ENCODE measurements at places on chromosomes 2 and 18.

- DNase-seq: no peak
Measured at GRCh38 chr2:144006139-144006538, 513.8 kb downstream of the ZEB2 start.

DNA sequence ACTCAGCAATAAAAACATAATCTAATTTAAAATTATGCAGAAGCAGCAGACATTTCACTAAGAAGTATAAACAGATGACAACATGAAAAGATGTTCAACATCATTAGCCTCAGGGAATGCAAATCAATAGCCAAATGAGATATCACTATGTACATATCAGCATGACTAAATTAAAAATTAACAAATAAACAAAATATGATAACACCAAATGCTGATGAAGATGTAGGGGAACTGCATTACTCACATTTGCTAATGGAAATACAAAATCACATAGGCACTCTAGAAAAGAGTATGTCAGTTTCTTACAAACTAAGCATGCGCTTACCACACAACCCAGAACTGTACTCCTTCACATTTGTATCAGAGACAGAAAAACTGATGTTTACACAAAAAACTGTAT, 487.2 kb upstream of the REG3G start:
- no peak for DNase-seq

DNA sequence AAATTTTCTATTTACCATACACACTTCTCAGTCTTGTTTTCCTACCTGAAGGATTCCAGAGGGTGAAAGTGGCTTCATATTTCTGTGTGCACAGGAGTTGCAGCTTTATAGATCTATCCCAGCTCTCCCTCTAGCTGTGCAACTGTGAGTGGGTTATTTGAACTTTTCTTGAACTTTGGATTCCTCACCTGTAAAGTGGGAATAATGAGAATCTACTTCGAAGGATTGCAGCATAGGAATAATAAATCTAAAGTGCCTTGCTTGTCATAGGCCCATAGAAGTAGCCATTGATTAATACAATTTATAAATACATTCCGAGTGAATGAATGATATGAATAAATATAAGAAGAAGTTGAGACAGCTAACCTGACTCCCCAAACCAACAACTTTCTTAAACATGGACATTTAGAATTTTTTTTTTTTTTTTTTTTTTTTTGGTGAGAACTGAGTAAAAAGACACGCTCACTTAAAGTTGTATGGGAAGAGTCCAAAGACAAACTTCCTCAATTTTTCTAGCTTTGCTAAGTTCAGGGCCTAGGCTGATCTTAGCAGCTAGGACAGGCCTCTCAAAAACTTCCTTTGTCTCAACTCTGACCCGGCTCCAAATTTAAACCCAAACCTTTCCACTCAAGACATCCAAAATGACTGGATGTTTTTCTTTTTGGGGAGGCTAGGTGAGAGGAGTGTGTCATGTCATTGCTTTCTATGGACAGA, 203.3 kb upstream of the FBXO11 start:
- no peak for DNase-seq

GRCh38 chr18:24894880-24895279, 434.4 kb downstream of the HRH4 start:
- DNase-seq: no peak

DNA sequence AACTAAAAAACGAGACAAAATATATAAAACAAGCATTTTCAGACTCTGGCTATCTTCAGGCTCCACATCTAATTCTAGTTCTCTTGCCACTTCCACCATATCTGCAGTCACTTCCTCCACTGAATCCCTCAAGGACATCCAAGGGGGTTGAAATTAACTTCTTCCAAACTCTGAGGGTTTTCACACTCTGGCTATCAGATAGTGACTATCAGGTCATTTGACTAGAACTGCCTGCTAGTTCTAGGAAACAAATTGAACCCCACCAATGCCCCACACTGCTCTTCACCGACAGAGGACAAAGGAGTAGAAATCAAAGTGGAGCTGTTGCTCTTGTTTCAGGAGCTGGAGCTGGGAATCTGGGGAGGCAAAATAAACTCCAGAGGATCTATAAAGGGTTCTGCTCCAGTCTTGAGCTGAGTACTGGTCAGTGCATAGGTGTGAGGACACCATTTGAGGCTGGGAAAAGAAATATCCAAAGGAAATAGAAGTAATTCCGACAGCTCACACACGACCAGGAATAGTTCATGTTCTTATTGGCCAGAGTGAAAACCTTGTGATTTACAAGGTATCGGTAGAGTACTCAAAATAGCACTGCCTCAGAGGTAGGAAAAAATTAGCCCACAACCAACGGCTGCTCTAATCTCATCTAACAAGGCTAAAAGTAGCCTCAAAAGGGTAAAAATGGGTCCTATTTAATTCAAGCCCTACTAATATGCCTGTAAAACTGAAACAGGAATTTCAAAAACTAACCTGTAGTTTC, 71.3 kb downstream of the SMC6 start:
- no peak for DNase-seq

- no peak for DNase-seq
Measured at GRCh38 chr2:68589963-68590362, 53.4 kb upstream of the PROKR1 start.

DNA sequence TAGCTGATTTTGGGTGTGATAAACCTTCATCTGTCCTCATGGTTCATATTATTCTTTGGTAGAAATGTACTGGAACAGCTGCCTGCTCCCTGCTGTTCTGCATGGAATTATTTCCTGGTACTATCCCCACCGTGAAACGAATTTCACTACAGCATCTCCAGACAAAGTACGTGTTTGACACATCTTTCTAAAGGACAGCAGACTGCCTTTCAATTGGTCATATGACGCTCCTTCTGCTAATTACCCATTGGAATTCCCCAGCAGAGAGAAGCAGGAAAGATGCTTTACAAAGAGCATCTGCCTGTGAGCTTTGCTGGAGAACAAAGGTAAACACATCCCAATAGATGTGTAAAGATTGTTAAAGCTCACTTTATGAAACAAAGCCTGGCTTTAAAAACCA, 4.4 kb upstream of the RFX8 start:
- DNase-seq: no peak

DNA sequence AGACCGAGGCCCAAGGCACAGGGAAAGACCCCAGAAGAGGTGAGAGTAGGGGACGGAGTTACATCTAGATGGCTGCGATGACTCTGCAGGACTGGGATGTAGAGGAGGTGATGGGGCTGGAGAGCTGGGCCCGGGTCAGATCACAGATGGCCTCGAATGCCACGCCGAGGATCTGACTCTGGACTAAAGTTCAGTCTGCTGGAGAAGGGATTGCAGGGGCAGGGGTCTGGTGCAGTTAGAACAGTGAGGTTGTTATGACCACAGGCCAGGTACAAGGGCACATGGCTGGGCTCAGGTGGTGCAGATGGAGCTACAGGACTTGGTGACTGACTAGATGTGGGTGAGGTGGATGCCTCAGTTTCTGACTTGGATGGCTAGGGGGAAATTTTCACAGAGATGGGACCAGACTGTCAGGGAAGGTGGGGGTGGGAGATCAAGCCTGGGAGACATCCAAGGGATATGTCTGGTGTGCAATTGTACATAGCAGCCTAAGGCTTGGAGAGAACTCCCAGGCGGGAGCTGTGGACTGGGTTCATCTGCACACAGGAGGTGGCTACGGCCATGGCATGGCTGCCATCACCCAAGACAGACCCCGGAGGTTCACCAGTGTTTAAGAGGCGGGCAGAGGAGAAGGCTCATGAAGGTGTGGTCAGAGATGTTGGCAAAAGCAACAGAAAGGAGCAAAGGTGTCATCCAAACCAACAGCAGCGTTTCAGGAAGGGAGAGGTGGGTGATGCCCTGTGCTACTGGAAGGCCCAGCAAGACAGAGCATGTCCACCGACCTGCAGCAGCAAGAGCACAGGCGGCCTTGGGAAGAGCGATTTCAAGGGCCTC, 66.9 kb downstream of the CIB4 start:
- no peak for DNase-seq

GRCh38 chr2:180319586-180320405, 312.7 kb upstream of the CWC22 start:
- no peak for DNase-seq

DNA sequence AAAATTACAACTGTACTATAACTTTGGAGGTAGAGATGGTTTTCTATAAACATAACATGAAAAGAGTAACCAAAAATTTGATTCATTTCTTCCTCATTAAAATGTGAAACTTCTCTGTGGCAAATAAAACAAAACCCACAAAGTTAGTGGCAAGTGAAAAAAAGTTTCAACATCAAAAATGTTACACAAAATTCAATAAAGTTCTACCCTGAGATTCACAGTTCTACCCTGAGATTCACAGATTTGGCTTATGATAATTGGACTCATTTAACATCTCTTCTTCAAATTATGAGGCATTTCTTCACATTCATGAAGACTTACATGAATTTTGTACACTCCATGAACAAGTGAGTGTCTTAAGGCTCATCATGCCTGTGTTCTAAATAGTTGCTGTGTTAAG, 51.0 kb downstream of the AAK1 start:
- no peak for DNase-seq

DNA sequence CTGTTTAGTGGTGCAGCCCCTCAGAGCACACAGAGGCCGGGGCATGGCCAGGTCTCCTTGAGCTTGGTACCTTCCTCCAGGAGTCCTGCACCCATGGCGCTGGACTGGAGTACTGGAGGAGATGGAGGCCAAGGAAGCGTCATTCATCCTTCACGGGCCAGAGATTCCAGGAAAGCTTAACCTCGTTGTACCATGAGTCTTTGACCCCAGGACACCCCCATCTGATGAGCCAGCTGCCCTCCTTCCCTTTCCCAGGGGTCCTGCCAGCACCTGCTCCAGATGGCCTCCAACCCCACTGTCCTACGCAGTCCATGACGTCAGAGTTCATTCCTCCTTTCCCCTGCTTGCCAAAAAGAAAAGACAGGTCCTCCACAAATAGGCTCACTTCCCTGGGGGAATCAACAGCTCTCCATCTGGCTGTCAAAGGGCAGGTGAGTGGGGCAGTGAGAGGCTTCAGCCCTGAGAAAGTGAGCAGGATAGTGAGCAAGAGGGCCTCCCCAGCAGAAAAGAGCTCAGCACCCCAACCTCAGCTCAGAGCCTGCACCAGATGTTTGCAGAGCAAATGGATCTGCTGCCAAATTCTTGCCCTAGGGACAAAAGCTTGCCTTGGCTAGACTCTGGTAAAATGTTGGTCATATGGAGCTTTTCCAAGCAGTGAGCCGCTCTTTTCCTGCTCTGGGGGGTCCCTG, 4.5 kb upstream of the NPPC start:
- no peak for DNase-seq

DNA sequence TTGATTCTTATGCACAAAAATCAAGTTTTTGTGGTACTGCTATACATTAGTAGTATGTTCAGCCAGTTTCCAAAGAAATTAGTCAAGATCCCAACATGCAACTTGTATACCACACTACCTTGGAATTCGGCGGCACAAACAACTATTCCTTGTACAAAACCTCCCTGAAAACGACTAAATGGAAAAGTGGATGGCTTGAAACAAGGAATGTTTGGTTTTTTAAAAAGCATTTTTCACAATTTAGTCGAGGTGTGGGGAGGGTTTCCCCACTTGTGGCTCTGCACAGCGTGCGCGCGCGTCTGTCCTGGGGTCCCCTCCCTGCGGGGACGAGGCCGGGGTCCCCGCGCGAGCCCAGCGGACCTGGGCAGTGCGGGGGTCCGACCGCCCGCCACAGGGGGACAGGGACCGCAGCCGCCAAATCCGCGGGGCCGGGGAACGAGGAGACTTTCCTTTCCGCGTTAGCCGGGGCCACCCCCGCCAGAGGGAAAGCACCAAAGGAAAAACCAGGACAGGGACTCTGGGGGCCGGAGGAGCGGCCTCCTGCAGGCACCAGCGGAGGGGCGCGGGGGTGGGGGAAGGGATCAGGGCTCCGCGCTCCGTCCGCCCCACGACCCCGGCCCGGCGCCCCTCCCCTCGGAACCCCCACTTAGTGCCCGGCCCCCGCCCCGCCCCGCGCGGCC, 534 bp upstream of the SOCS6 start:
- no peak for DNase-seq

- no peak for DNase-seq
Measured at GRCh38 chr18:6807515-6808257, 78.2 kb downstream of the ARHGAP28 start.

- DNase-seq: no peak
Measured at GRCh38 chr18:8069708-8070107, 502.6 kb downstream of the PTPRM start.

GRCh38 chr2:43349904-43350303, 123.5 kb upstream of the ZFP36L2 start:
- DNase-seq: no peak

GRCh38 chr18:59865241-59865986, 34.4 kb upstream of the PMAIP1 start:
- no peak for DNase-seq
